ENCODE measurements at places on chromosomes 6 and 20. TPM values are rescaled to one million over a fixed set of nuclear protein-coding genes. Genes with fewer than 3 reads are reported as not detected.

Gene HIVEP1
- 30.8 TPM for total RNA-seq

Gene ZBP1
- total RNA-seq, result 1.5 TPM

Gene HCRTR2
- not detected for total RNA-seq

Gene ETV7
- total RNA-seq, result 0.49 TPM

Gene EEF1A2
- total RNA-seq, result 38.5 TPM

GRCh38 chr20:33689973-33690372 lies 3.8 kb upstream of the E2F1 start:
- no peak for DNase-seq

- no peak for DNase-seq
Observed at GRCh38 chr6:44680202-44680720, 292.8 kb downstream of the CDC5L start.

DNA sequence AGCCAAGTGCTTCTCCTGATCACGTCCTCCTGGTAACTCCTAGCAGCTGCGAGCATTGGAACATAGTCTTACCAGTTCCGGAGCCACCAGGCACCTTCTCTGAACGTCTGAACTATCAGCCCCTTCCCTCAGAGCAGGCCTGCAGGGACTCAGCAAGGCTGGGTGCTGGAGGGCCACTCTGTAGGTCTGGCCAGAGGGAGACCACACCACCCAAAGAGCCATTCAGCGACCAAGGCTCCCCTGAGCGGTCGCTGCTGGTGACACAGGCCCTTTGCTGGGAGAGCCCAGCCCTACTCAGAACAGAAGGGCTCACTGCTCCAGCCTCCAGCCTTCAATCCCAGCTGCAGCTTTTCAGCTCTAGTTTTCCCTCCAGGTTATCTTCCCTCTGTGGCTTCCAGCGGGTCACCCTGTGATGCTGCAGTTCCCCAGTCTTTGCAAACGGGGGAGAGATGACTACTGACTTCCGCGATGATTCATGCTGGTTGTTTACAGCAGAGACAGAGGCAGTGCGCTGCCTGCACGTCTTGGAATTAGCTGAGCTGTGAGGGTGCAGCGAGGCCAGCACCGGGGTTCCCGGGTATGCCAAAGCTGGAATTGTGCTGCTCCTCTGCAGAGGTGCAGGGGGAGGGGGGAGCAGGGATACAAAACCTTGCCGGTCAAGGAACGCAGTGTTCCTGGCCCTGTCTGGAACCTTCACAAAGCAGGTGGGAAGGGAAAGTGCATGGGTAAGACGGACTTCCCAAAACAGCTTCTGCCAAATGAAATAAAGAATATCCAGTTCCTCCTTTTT lies 161.4 kb downstream of the LY86 start:
- peak; percentile 9 for DNase-seq

DNA sequence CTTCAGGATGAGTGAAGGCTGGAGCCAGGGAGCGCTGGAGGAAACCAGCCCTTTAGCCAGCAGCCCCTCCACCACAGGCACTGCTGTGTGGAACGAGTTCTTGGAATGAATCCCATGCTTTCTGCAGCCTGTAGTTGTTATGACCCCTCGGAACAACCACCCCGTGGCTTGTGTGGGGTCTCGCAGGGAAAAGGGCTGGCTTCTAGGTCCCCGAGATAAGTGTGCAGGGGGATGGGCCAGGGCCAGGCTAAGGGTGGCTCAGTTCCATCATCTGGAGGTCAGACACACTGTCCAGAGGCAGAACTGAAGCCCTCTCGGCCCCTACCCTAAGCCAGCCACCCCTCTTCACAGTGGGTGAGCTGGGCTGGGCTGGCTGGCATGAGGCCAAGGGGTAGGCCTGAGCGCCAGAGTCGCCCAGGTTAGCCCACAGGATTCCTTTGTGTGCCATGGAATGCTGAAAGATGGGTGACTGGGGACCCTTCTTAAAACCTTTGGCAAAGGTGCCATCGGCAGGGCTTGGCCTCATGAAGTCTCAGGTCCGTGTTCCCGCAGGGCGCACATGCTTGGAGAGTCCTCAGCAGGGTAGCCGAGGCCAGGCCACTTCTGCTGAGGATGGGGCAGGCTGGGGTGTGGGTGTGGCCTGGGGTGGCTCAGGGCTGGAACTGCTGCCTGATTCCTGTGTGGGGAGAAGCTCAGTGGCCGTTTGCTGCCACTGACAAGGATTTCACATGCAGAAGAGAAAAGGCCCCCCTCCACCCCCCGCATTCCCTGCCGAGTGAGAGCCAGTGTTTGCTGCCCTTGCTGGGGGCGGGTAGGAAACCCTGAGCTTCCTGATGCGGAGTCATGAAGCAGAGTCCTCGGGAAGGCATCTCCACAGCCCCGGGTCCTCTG lies 24.6 kb downstream of the SPATA2 start:
- no peak for DNase-seq

- no peak for DNase-seq
Observed at GRCh38 chr6:129105793-129106192, 222.9 kb downstream of the LAMA2 start.

DNA sequence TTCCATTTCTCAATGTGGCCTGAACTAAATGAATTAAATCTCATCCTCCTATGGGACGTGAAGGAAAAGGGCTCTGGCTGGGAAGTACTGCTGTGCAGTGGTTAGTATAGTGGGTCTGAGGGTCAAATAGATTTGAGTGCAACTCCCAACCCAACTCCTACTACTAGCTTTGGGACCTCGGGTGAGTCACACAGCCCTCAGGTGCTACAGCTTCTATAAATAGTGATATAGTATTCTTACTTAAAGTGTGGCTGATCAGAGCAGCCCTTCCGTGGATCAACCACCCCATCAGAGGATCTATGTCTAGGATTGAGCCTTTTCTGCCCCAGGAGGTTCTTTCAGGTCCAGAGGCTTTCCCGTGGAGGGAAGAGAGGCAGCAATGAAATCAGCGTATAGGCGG lies 904 bp upstream of the UST start:
- no peak for DNase-seq

DNA sequence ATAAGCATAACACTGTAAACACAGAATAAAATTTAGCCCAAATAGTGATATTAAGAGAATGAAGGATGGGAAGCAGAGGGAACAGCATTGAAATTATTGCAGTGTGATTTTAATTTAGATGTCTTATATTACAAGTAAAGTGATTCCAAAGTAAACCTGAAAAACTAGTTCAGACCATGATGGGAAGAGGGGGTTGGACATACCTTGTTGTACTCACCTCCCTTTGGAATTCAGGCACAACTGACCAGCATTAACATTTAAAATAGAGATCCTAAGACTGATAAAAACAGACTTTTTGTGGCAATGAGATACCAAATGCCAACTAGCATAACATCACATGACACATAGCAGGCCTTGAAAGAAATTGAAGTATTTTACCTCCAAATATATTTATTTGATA lies 262.6 kb upstream of the PRND start:
- DNase-seq, result no peak

DNA sequence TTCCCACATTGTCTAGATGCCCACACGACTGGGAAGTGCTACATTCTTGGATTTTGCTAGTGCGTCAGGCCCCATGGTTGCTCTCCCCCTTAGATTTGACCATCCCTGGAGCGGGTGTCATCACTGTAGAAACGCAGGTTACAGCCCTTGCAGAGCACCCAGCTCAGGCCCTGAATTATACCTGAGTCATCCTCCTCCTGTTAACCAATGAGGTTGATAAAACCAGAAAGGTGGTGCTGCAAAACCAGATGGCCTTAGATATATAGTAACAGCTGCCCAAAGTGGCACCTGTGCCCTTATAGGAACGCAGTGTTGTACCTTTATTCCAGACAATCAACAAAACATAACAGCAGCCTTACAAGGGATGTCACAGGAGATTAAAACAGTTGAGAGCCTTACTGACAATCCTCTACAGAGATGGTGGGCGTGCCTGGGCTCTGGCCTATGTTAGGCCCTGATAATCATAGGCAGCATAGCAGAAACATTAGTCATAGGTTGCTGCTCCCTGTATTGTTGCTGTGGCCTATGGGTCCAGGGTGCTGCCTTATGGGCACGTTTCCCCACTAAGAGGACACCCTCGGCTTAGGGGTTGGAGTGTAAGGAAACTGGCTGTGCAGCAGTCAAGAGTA lies 33.6 kb upstream of the HSF2 start:
- DNase-seq, result no peak

DNA sequence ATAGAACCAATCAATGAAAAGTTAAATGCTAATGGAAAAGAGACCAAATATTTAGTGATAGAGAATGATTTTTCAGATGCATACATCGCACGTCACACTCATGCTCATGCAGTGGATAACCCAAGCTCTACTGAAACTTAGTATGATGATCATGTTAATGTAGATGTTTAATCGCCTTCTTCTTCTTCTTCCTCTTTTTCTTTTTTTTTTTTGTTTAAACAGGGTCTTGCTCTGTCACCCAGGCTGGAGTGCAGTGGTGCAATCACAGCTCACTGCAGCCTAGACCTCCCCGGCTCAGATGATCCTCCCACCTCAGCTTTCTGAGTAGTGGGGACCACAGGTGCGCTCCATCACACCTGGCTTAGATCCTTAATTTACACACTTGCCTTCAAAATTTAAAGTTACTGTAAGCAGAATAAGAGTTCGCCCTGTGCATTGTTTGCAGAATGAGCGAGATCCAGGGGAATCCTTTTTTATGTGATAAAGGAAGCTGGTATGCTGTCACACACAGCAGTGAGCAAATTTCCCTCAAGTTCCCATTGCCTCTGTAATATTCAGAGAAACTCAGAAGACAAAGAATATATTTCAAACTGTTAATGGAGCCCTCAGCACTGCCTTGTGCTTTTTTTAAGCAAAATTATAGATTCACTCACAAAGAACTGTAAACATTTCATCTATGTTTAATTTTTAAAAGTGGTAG lies 194.2 kb upstream of the SGK1 start:
- no peak for DNase-seq

- DNase-seq, result peak; percentile 95
Observed at GRCh38 chr6:43427406-43428111, at the start of gene ABCC10. Gene ABCC10, plus strand, starts transcription at chr6:43427541. Its CDS starts 438 bp downstream, at chr6:43427979.

DNA sequence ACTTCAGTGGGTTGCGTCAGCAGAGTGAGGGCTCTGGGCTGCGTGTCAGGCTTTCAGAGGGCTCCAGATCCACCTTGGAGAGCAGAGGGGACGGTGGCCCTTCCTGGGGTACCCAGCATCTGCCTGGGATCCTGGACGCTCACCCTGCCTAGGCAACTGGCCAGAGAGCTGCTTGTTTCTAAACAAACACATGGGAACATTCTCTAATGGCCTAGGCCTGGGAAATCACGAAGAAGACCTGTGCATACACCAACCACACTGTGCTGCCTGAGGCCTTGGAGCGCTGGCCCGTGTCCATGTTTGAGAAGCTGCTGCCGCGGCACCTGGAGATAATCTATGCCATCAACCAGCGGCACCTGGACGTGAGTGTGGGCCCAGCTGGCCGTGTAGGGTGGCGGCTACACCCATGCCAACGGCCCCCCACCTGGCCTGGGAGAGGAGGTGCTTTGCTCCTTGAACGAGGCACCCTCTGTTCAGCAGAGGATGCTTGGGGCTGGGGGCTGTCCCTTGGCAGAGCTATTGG lies 32.2 kb downstream of the PYGB start:
- DNase-seq, result no peak

DNA sequence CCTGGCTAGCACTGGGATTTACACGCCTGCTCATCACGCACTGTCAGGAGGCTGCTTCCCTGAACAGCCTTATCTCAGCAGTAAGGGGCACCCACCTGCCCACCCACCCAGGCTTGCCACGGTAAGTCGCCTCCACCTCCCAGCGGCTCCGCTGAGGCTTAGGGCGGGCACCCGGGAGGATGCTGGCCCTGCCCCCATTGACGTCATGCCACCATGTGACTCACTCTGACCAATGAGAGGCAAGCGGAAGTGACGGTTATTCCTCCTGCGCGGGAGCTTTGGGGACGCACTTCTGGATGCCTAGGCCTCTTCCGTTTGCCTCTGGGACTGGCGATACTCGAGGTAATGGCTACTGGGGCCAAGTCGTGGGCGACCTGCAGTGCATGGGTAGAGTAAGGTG lies 256.8 kb downstream of the QKI start:
- no peak for DNase-seq

- no peak for DNase-seq
Observed at GRCh38 chr6:85594197-85594930, 706 bp upstream of the SNX14 start.

- DNase-seq, result peak; percentile 87
Observed at GRCh38 chr6:52517502-52518278, 59.2 kb downstream of the TRAM2 start.

- DNase-seq, result no peak
Observed at GRCh38 chr6:41571021-41571780, 25.0 kb downstream of the FOXP4 start.

- peak; percentile 24 for DNase-seq
Observed at GRCh38 chr6:65816991-65817390, 110.0 kb upstream of the EYS start.

All from skin of body (tissue), 3 donors.